Left forelimb (tissue), 1 donor: ENCODE measurements at places on chromosomes 11 and 22.

GRCh38 chr11:118691926-118692830, 12.7 kb upstream of the TREH start:
- DNase-seq = no peak

- no peak for DNase-seq
Observed at GRCh38 chr11:86486261-86487030, 111.8 kb downstream of the CCDC81 start.

DNA sequence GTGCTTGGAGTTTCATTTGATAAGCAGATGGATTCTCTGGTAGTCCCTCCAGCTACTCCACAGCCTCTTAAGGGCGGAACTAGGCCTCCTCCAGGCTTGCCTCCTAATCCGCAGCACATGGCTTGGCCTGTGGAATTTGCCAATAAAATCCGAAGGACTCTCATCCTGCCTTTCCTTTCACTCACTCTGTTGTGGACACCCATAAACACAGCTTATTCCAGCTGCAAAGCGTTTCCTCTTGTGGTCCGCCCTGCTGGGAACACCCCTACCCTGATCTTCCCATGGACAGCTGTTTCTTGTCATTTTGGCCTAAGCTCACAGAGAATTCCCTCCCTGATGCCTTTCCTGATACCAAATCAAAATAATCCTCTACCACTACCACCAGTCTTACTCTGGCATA, 546.2 kb downstream of the NTM start:
- no peak for DNase-seq

- DNase-seq = peak; percentile 17
Observed at GRCh38 chr22:35020517-35020916, 45.4 kb upstream of the ISX start.

DNA sequence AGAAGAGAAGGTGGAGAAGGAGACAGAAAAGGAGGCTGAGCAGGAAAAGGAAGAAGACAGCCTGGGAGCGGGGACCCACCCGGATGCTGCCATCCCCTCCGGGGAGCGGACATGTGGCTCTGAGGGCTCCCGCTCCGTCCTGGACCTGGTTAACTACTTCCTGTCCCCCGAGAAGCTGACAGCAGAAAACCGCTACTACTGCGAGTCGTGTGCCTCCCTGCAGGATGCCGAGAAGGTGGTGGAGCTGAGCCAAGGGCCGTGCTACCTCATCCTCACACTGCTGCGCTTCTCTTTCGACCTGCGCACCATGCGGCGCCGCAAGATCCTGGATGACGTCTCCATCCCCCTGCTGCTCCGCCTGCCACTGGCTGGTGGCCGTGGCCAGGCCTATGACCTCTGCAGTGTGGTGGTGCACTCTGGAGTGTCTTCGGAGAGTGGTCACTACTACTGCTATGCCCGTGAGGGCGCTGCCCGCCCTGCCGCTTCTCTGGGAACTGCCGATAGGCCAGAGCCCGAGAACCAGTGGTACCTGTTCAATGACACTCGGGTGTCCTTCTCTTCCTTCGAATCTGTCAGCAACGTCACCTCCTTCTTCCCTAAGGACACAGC, 21.4 kb downstream of the USP35 start:
- DNase-seq = no peak

DNA sequence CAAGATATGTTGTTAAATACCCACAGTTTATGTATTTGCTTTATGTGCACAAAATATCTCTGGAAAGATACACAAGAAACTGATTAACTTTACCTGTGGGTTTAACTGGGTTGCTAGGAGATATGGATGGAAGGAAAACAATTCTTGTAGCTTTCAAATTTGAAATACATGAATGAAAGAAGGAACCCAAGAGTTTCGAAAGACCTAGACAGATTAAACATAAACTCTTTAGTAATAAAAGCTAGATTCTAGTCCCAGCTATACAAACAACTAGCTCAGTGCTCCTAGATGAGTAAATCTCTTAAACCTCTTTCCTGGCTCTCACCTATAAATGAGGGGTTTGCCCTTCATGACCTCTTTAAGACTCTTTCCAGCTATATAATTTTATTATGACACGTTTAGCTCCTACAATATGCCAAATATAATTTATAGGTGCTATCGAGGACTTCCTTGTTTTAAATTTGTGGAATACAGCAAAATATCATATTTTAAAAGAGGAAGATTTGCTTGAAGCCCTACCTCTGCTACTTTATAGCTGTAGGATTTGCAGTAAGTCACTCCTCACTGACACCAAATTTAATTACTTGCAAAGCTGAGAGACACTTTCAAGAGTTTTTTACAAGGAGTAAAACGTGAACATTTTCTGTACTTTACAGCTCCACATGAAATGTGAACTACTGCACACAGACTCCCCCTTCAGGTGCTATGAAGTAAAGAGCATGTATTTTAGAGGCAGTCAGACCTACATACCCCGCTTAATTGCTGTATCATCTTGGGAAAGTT, 50.7 kb downstream of the RRAS2 start:
- no peak for DNase-seq

GRCh38 chr11:76380159-76380976, 564 bp downstream of the THAP12 start:
- peak; percentile 72 for DNase-seq

- no peak for DNase-seq
Observed at GRCh38 chr22:31773416-31773815, 19.6 kb downstream of the DEPDC5 start.

- DNase-seq = no peak
Observed at GRCh38 chr11:64989416-64989815, 7.4 kb downstream of the BATF2 start.

GRCh38 chr11:22749536-22749935, 80.1 kb downstream of the SVIP start:
- no peak for DNase-seq

- no peak for DNase-seq
Observed at GRCh38 chr11:41996533-41996932, 537.1 kb upstream of the LRRC4C start.

GRCh38 chr11:12705874-12706273, 31.7 kb downstream of the TEAD1 start:
- no peak for DNase-seq

GRCh38 chr11:55673860-55674259, 11.9 kb downstream of the OR4C6 start:
- DNase-seq = no peak

- DNase-seq = no peak
Observed at GRCh38 chr22:40463683-40464082, 93.3 kb downstream of the SGSM3 start.

- DNase-seq = no peak
Observed at GRCh38 chr11:69136471-69136870, 19.3 kb upstream of the SMIM38 start.

GRCh38 chr11:117796872-117797529, at the start of gene DSCAML1:
Gene DSCAML1, minus strand, starts transcription at chr11:117797216. Its CDS starts 137 bp downstream, at chr11:117797079.
- no peak for DNase-seq

DNA sequence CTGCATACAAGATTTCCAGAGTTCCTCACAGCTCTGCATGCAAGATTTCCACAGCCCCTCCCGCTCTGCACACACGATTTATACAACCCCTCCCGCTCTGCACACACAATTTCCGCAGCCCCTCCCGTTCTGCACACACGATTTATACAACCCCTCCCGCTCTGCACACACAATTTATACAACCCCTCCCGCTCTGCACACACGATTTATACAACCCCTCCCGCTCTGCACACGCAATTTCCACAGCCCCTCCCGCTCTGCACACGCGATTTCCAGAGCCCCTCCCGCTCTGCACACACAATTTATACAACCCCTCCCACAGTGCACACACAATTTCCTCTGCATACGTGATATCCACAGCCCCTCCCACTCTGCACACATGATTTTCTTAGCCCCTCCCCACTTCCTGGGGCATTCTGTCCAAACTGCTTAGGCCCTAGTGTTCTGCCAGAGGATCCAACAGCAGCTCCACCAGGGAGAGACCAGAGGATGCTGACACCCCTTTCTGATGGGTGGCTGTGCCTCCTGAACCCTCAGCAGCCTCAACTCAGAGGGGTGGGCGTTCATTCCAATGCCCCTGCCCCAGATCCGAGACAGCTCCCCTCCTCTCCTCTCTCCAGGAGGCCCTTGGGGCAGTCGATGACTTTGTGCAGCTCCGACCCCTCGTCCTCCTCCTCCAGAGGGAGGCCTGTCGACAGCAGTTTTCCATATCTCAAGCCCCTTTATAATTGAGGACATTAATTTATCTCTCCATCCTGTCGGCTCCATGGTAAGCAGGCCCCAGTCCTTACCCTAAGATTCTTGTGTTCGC, 671.7 kb downstream of the BRD1 start:
- peak; percentile 46 for DNase-seq

DNA sequence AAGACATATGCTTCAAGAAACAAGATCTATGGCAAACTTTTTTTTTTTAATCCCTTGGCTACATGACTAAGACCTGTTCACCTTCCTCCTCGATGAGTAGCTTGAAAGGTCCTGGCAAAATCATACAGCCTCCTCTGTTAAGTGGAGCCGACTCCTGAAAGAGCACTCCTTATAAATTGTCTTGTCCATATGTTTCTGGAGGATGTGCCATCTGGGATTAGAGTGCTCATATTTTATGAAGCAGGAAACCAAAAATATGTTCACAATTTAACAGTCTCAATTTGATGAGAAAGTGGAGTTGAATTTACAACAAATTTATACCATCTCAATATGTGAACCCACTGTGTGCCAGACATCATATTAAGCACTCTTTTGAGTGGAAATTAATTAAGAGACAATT, 912.1 kb upstream of the FAT3 start:
- DNase-seq = no peak

DNA sequence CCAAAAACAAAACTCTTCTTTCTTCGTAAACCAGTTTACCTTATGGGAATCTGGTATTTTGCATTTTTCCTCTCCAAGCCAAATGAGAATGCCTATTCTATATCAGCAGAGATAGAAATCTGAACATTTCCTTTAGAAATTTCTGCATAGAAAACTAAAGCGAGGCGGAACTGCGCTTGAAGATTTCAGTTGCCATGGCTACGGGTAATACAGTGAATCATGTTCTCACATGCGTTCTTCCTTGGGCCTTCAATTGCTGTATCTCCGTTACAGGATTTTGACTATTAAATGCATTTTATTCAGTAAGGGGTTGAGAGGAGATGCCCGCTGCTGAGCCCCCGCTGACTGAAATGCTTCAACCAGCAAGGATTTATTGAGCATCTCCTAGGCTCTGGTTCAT, 108.2 kb upstream of the CRYBB3 start:
- DNase-seq = no peak

GRCh38 chr11:125768336-125769046, 10.1 kb downstream of the PATE2 start:
- DNase-seq = no peak

DNA sequence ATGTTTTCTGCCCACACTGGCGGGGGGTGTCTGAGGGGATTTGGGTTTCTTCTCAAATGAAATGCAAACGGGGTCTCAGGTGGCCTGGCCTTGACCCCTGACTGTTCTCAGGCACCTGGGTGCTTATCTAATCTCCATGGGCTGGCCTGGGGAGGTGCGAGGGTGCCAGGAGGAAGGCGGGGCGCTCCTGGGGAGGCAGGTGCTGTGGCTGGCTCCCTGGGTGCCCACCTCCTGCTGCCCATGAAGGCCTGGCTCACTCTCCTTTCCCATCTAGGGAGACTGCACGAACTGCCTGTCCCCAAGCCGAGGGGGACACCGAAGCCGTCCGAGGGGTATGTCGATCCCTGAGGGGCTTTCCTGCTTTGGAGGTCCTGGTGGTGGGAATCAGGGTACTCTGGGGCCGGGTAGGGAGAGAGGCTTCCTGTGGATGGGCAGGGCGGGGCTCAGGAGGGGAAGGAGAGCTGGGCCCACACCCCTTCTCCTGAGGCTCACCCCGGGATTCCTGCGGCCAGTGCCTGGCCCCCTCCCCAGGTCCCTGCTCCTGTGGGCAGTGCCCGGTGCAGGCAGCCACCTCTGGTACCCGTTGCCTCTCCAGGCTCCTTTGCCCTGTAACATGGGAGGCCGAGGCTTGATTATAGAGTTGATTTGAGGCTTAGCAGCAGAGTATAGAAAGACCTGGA, 18.4 kb downstream of the MICALL1 start:
- no peak for DNase-seq

DNA sequence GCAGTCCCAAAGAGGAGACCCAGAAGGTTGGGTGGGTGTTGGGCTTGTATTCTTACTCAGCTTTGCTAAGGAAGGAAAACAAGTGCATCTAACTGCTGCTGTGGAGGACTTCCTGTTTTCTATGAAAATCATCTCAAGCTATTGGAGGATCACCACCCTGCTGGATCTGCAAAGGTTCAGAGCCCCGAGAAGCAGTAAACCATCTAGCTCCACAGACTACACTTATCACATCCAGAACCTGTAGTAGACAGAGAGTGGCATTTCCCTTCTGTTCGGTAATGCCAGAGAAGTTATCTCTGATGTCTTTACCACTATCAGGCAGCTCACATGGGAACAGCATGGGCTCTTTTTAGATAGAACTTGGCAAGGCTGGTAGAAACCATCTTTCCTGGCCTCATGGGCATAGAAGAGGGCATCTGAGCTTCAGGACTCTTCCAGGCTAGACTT, 21.7 kb downstream of the KCNJ1 start:
- no peak for DNase-seq

DNA sequence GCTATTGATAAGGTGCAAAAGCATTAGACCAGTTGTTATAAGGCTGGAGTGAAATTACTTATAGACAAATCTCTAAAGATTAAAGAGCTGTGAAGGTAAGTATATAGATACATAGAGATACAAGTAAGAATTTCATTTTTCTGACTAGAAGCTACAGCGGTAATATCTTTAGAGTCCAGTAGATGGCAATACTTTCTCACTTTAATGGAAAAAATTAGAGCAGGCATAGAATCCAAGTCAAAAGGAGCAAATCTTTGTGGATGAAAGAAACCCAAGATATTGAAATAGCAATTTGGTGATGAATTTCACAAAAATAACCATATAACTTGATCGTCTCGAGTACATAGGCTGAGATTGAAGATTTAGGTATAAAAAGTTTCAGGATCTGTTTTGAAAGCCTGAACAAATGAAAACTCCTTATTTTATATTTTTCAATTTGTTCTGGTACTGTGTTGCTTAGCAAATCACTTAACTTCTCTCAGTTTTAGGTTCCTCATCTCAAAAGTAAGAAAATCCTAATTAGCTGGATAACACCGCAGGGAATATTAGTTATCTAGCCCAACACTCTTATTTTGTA, 81.9 kb downstream of the UVRAG start:
- DNase-seq = no peak

GRCh38 chr11:72969894-72970335, 155.7 kb downstream of the ATG16L2 start:
- DNase-seq = no peak

DNA sequence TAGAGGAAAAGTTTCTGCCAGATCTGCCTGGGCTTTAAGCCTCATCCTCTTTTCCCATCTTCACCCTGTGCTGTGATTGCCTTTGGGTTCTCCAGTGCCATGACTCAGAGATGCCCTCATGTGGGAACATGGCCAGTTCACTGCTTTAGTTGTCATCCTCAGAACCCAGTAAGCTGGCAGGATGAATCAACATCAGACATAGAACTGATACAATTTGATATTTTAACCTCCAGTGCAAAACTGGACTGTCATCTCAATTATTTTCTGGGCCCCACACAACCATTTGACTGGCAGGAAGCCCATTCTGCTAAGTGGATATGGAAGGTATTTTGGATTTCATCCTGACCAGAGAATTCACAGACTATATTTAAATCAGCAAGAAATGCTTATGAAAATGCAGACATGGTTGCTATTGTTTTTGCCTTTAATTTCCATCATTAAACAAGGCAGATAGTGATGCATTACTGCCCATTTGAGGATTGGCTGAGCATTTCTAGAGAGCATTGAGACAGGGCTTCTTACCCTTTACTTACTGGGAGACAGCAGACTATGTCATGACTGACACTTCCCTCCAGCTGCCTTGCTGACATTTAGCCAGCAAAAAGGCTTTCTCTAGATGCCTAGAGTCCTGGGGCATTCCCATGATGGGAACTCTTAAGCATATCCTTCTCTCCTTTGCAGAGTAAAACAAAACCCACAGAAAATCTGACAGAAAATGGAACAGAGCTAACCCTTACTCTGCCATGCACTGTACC, 327.1 kb upstream of the MTNR1B start:
- DNase-seq = no peak
